Hippocampal formation (tissue), 2 donors: ENCODE measurements at places on chromosomes 16 and 17.
A peak's percentile ranks its signal among the peaks of the same experiment; 100 is the strongest.

DNA sequence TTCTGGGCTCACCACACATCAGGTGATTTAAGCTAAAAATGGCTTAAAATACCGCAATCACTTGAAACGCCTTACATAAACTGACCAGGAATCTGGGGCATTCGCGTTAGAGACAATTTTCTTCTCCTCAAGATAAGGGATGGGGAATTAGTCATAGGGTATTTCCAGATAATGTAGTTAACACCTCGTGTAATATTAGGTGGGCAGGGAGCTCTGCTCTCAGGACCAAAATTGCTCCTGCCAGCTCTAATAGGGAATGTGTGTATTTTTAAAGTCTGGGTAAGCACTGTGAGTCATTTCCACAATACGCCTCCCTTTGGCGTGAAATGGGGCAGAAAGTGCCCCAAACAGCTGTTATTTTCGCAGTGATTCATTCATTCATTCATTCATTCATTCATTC, 408.6 kb downstream of the MAF start:
- no peak for DNase-seq

- no peak for DNase-seq
Measured at GRCh38 chr16:72930396-72930795, 117.5 kb downstream of the ZFHX3 start.

GRCh38 chr17:44400226-44400847, 10.9 kb upstream of the ITGA2B start:
- DNase-seq: no peak

DNA sequence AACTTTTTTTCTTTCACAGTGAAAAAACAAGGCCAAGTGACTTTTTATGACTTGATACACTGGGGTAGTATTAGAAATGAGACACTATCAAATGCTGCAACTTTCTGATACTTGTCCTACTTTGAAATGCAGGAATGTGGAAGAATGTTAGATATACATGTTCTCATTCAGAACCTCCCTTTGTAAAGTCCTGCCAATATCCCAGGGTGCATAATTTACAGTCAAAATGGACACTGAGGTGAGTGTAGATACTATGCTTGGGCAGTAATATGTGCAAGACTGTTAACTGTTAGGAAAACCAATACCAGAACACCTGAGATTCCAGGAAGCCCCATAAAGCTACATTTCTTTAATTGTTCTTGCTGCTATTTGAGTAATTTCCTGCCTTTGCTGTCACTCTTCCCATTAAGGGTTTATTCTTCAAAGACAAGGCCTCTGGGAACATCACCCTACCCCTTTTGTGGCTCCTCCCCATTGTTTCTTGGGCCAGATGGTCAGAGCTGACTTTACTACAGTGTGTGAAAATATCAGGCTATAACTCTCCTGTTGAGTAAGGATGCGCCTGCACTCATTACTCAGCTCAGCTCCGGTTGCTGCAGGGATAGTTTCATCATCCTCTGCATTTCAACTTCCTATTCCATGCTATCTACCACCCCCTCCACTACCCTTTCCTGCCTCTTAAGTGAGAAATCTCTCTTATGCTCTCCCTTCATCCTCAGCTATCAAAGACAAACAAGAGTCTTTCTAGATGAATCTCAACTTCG, 48.7 kb downstream of the TMEM100 start:
- no peak for DNase-seq

GRCh38 chr16:79437764-79438751, 162.5 kb downstream of the MAF start:
- DNase-seq: peak; percentile 62

- no peak for DNase-seq
Measured at GRCh38 chr17:63675231-63675606, 24.7 kb downstream of the LIMD2 start.

DNA sequence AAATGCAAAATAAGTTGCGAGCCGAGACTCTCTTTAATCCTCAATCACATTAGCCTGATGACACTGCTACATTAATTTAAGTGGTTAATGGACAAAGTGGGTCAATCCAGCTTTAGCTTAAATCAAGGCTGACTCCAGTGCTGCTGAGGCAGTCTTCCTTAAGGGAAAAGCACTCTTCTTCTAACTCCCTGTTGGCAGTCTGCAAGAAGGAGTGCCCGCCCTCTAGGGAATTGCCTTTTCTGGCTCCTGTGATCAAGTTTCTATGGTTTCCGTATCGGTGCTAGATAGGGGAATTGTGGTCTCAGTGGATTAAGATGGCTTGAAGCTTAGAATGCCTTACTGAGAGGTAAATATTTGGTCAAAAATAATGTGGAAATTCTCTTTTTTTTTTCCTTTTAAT, 41.0 kb downstream of the HS3ST3B1 start:
- no peak for DNase-seq

GRCh38 chr17:17231621-17232302, 5.2 kb downstream of the FLCN start:
- DNase-seq: no peak

GRCh38 chr16:16014329-16015224, 65.2 kb downstream of the ABCC1 start:
- no peak for DNase-seq

DNA sequence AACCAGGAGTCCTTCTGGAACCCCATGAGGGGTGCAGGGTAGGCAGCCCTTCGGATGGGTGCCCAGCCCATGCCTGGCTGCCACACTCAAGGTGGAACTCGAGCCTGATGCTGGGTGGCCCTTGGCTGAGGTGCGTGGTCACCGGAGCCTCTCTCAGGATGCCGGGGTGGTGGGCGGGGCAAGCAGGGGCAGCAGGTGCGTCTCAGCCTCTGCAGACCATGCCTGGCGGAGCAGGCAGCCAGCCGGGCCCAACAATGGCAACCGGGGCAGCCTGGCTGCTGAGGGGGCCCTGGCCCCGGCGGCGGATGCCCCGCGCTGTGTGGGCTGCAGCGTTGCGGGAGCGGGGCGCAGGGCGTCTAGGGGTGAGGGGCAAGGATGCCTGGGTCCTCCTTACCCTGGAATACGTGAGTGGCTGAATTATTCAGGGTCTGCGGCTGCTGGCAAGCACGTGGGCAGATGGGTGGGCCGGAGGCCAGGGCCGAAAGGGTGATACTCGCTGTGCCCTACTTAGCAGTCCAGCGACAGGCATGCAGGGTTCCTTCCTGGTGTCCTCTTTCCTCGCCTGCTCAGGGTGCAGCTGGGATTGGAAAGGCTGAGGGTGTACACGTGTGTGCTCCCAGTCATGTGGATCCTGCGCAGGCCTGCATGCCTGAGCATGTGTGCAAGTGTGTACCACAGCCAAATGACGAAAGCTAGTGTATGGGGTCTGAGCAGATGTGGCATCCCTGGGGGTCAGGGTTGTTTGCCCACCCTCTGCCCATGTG, 14.6 kb downstream of the MYO15A start:
- DNase-seq: no peak

- DNase-seq: no peak
Measured at GRCh38 chr16:85829171-85829719, 29.8 kb downstream of the COX4I1 start.

DNA sequence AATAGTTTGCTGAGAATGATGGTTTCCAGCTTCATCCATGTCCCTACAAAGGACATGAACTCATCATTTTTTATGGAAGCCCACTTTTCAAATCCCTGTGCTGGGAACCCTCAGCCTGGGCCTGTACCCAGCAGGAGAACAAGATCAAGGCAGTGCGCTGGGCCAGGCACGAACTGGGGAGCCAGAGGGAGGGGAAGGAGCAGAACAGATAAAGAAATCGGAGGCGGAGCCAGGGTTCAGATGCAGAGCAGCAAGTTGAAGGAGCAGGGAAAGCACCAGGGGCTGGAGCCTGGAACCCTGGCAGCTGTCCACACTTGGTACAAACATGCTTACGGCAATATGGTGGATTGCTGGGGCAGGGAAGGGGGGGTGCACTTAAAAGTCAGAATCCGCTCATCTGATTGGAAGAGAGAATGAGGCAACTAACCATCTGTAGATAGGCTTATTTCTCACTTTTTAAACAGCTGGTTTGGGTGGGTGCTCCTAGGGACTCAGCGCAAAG, 107.5 kb downstream of the NOG start:
- no peak for DNase-seq

DNA sequence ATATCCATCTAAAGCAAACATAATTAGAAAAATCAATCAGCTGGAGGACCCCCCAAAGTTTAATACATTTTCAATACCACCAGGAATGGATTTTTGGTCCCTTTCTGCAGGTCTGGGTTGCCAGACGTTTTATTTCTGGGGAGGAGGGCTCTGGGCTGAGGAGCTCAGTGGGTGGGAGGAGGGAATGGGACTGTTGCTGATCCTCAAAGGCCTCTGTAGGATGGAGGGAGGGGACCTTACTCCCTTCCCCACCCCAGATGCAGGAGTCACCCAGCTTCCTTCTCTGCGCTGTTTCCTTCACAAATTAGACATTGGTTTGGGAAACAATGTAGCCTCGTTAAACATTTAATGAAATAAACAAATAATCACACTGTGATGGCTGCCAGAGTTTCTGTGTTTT, 6.6 kb downstream of the RND2 start:
- no peak for DNase-seq

- no peak for DNase-seq
Measured at GRCh38 chr17:8799570-8800212, 526 bp upstream of the MFSD6L start.

DNA sequence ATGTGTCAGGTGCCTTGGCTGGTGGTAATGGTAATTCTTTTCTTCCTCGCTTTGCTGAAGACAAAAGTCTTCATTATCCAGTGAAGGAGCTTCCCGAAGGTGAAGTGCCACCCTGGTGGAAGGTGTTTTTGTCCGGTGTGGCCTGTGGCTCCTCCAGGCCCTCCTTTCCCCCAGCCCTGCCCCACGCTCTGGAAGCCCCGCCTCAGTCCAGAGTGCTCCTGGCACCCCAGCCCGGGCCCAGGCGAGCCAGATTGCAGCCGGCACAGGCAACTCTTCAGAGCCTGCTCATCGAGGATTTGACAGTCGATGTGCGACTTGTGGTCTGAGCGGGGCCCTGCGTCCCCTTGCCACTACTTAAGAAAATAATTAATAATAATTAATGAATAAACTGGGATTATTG, 93.7 kb downstream of the MGAT5B start:
- no peak for DNase-seq

DNA sequence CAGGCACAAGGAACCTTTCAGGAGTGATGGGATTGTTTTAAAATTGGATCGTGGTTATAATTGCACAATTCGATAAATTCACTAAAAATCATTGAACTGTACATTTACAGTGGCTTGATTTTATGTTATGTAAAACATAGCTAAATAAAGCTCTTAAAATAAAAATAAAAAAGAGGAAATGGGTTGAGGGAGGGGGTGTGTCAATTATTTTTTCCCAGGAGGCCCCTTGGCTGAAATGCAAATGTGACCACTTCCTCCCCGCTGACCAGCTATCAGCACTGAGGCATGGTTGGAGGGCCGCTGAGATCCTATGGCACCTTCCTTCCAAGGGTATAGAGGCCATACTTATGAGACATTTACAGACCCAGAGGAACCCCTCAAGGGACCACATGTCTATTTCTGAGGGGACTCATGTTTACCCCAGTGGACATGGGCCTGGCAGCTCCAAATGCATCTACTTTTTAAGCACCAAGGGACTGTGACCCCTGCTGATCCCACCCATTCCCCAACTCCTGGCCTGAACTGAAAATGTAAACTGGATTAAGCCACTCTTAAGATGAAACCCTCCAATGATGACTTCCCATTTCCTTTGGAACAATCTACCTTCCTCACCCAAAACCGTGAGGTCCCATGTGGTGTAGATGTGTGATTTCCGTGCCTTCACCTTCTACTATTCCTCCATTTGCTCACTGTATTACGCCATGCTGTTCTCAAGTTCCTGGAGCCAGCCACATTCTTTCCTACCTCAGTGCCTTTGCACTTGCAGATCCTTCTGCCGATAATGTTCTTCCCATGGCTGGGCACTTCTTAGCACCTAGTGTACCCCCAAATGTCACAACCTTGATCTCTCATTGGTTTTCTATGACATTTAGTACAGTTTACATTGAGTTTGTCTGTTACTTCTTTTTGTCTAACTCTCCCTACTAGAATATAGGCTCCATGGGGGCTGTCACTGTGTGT, 2.8 kb upstream of the IL21R start:
- no peak for DNase-seq

GRCh38 chr17:57947369-57947768, 7.8 kb downstream of the CUEDC1 start:
- DNase-seq: no peak

DNA sequence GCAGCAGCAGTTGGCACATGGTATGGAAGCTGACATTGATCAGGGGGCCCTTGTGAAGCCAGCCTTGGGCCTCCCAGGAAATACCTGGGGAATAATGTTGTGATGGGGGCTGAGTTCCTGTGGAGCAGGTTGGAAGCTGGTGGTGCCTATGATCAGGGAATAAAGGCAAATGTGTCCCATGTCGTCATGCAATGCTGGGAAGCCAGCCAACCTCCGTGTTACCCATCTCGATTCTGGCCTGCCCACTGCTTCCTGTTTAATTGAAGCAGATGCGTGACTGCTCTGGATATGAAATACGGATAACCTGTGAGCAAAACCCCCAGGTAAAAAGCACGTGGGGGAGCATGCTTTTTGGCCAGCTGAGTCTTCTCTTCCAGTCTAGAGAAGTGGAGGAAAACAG, 580.4 kb upstream of the HSBP1 start:
- DNase-seq: no peak

DNA sequence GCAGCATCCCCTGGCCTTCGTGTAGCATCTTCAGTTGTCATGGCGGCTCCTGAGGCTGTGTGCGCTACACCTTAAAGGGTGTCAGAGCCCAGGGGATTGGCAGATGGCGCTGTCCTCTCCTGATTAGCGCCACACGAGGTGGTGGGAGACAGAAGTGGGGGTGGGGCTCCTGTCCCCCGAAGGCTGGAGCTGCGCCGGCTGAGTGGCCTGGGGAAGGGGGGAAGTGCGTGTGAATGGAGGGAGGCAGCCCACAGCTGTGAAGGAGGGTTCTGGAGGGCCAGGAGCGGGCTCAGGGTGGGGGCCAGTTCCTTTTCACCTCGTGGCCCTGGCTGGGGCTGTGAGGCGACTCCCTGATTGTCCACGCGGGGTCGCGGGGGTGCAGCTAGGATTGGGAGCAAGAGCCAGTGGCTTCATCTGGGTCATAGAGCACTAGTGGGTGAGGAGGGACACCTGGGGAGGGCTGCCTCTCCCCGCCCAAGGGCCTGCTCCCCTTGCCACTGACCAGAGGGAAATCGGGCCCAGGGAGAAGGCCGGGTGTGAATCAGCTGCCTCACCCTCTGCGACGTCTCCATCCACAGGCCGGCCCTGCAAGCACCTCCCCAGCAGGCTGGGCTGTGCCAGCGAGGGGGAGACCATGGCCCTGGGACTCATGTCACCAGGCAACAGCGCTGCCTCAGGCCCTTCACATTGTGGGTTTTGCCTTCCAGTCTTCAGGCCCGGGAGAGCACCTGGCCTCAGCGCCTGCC, 14.1 kb downstream of the BAHCC1 start:
- no peak for DNase-seq

DNA sequence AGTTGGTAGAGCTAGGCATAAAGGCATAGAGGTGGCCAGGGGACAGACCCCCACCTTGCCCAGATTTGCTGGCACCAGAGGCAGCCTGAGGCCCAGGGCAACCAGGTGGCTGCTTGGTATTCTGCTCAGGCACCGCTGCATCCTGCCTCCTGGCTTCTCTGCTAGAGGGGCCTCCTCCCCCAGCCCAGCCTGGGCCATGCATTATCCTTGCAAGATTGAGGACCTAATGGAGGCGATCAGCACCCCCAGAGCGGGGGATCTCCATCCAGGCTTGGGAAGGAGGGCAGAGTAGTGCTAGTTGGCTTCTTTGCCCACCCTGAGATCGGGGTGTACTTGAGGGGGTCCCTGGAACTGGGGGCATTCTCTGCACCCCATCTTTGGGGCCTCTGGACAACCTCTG, 23.8 kb downstream of the CDK5RAP3 start:
- no peak for DNase-seq

- DNase-seq: no peak
Measured at GRCh38 chr16:12951392-12951791, 50.0 kb downstream of the SHISA9 start.

GRCh38 chr16:86707171-86707570, 128.8 kb downstream of the FOXL1 start:
- DNase-seq: no peak
